ENCODE measurements at places on chromosomes 6 and 20.
A peak's percentile ranks its signal among the peaks of the same experiment; 100 is the strongest.

DNA sequence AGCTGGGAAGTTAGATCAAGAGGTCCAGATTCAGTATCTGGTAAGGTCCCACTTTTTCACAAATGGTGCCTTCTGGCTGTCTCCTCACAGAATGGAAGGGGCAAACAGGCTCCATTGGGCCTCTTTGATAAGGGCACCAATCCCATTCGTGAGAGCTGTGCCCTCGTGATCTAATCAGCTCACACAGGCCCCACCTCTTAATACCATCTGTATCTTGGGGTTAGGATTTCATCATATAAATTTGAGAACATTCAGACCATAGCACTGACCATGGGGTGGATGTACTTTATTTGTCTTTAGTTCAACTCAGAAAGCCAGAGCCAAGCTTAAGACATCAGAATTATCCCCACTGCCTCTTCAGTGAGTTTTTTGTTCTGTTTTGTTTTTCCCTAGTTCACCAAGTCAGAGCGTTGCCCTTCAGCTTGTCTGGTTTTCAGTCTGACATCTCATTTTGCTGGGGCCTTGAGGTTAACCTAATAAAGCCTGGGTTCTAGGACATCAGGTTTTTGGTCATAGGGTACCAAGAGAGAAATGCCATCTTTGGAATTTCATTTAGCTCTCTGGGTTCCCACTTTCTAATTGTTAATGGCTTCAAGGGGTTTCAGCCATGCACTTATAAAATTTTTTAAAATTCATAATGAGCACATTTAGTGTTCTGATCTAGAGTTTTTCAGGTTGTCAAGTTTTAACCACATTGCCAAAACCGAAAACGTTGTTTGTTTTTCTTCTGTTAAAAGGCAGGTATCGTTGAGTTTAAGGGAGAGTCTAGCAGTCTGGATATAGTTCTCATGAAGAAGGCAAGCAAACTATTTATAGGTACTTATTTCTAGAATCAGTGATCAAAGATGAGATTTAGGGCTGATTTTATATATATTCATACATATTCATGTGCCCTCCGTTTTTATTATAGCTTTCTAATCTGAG lies 19.0 kb downstream of the SENP6 start:
- no peak for DNase-seq

DNA sequence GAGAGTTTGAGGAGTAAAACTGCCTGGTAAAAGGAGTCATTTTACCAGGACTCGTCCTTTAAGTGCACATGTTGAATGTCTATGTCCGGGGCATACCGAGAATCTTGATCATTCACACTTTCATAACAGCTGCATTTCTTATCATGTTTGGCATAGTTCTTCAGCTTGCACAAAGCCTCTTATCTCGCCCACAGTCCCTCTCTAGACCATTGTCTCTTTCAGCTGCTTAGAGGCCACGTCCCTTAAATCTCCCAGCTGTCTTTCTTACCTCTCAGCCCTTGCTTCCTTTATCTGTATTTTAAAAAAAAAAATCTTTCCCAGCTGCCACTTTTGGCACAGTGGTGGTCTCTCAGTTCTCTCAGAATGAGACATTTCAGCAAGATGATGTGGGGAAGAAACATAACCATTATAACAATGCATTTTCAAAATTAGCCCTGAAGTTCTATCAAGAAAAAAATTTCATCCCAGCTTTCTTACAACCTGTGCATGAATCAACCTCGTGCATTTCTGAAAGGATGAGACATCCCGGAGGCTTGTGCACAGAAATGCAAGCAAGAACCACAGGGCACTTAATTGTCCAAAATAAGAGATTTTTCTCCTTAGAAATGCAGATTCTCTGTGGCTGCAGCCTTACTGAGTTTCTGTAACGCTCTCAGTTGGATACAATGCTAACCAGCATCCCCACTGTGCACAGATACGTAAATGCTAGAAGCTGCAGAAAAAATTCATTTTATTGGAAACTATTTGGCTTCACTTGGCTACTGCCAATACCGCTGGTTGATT lies 24.2 kb downstream of the RBM24 start:
- DNase-seq: no peak

DNA sequence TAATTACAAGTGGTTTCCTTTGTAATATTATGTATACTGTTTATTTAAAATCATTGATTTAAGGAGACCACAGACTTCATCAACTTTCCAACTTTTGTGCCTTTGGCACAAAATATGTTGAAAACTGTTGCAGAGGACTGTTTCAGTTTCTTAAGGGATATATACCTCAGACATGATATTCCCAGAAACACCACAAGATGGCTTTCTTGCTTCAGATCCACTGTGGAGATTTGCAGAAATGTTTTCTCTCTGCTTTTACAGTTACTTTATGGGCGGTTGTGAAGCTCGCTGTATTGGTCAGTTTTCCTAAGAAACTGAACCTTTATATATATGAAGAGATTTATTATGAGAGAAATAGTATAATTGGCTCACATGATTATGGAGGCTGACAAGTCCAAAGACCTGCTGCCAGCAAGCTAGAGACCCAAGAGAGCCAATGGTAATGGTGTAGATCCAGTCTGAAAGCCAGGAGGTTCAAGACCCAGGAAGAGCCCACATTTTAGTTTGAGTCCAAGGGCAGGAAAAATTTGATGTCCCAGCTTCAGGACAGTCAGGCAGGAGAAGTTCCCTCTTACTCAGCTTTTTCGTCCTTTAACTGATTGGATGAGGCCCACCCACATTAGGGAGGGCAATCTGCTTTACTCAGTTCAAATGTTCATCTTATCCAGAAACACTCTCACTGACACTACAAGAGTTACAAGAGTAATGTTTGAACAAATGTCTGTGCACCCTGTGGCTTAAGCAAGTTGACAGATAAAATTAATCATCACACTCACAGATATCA lies 12.8 kb downstream of the ME1 start:
- DNase-seq: peak; percentile 79

DNA sequence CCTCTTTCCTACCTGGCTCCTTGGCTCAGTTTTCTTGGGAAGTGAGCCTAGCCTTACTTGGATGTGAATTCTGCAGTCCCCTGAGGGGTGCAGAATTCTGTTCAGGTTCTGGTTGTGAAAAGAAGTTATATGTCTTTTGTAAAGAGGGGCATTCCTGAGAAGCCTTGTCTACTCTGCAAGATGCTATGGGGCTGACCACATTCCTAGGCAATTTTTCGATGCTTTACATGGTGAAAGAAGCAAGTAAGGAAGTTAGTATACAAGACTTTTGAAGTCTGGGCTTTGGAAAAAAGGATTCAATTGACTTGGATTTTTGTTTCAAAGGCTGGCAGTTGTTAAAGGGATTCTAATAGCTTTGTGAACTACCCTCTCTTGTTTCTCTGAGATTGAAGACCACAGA lies 167.9 kb upstream of the STMND1 start:
- DNase-seq: no peak

GRCh38 chr20:2179233-2179580 lies 77.6 kb downstream of the STK35 start:
- no peak for DNase-seq

DNA sequence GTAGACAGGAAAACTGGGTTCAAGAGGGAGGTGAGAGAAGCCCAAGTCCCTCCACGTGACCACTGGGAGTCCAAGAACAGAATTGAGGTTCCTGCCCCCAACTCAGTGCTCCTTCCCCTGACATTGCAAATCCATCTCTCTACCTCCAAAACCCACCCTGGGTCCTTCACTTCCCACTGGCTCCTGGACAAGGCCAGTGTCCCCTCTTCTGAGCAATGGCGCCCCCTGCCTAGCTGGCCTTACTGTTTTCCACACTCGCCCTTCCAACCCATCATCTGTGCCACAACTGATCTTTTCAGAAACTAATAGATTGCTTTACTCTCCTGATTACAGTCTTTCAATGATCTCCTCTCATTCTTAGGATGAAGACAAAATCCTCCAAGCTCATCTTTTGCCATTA lies 200.3 kb downstream of the ANKRD60 start:
- no peak for DNase-seq

DNA sequence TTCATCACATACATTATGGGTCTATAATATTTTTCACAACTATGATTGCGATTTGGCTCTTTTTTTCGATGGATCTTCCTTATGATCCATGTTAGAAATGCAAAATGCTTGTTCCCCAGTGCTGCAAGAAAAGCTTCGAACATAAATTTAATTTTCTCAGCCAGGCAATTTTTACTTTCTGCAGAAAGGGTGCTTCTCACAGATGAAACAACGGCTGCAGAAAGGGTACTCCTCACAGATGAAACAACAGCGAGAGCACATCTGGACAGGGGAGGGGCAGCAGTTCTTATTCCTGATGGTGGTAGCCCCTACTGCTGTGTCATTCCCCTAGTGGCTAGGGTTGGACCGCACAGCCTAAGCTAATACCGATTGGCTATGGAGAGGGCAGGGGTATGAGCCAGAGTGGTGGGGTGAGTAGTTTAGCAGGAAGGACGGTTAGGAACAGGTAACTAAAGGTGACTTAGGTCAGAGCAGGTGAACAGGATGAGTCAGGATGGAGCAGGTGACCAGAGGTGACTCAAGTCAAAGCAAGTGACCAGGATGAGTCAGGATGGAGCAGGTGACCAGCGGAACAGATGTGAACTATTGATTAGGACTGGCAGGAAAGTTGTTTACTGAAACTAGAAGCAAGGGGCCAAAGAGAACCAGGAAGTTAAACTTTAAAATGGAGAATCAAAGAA lies 13.4 kb upstream of the TREML4 start:
- DNase-seq: no peak

DNA sequence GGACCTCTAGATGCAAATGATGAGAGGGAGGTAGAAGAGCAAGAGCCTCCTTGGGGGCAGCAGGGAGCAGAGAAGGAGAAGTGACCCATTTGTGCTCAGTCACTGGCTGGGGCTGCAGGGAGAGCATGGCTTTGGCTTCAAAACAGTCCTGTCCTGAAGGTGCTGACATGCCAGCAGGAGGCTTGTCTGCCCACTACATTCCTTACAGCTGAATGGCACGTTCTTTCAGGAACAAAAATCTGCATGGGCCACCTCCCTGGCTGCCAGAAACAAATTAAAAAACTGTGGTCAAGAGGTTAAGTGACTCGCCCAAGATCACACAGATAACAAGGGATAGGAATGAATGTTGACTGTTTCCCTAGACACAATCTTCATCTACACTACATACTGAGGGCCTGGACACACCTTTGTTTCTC lies 188.8 kb downstream of the HIVEP2 start:
- no peak for DNase-seq

- peak; percentile 57 for DNase-seq
Measured at GRCh38 chr6:116370760-116371119, at the start of gene DSE. Gene DSE, plus strand, starts transcription at chr6:116370947. Its CDS starts 28,304 bp downstream, at chr6:116399251.

DNA sequence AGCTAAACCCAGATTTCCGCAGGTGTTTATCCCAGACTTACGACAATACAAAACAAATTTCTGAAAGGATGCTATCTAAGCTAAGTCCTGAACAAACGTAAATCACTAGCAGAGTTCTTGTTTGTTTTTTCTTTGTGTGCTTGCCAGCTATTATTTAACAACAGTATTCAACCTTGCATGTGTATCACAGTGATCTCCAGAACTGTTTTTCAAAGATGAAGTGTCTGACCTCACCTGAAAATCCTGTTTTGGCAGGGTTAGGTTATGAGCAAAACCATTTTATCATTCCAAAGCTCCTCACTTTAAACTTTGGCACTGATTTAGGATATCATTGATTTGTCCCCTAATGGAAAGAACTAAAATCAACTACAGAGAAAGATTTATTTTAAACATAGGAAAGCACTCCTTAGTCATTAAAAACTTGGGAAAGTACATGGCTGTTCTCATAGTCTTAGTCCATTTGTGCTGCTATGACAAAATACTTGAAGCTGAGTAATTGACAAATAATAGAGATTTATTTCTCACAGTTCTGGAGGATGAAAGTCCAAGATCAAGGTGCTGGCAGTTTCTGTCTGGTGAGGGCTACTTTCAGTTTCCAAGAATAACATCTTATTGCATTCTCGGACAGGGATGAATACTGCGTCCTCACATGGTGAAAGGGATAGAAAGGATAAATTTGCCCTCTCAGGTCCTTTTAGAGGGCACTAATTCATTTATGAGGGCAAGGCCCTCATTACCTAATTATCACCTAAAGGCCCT lies 20.8 kb upstream of the BMP5 start:
- DNase-seq: no peak
